ENCODE measurements at places on chromosomes 2 and 18.

DNA sequence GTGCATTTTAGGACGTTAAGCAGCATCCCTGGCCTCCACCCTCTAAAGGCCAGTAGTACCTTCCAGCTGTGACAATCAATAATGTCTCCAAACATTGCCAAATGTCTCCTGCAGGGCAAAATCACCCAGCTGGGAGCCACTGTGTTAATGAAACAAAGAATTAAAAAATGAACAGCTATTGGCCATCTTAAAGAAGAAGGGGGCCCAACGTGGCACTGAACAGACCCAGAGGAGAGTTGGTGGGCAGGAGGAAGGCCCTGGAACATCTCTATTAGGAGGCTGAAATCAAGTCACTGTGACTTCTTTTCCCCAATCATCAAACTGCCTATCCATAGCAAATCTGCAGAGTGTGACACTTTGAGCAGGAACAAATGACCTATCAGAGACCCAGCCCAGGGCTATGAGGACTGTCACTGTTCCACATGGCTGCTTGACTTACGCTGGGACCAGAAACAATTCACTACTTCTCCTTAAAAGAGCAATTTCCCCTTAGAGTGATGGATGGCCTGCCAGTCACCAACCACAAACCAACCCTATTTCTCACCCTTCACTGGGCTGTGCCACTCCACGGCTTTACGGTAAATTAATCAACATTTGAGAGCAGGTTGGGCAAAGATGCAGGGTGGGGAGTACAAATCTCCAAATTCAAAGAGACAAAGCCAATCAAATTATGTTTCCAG lies 35.2 kb upstream of the TEX51 start:
- DNase-seq: no peak

- no peak for DNase-seq
These were observed 162.2 kb upstream of the TWIST2 start for GRCh38 chr2:238685713-238686112.

DNA sequence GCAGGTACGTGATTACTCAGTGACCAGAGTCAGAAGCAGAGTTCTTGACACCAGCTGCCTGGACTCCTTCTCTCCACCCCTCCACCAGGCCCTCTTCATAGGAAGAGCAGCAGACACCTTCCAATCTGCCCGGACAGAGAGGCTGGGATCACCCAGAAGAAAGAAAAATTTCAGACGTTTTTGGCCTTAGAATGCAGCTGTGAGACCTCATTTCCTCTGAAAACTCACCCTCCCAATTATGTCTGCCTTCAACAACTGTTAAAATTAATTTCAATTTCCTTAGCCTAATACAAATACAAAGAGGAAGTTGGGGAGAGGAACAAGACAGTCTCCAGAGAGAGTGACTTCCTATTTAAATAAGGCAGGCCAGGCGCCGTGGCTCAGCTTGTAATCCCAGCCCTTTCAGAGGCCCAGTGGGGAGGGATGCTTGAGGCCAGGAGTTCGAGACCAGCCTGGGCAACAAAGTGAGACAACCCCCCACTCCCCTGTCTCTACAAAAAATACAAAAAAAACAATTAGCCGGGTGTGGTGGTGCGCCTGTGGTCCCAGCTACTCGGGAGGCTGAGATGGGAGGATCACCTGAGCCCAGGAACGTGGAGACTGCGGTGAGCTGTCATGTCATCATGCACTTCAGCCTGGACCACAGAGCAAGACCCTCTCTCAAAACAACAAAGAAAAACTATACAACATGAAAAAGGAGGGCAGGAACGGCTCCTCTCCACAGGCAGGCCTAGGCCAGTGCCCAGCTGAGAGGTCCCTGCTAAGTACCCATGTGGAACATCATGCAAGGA lies 1.6 kb downstream of the SLC66A2 start:
- DNase-seq: no peak

DNA sequence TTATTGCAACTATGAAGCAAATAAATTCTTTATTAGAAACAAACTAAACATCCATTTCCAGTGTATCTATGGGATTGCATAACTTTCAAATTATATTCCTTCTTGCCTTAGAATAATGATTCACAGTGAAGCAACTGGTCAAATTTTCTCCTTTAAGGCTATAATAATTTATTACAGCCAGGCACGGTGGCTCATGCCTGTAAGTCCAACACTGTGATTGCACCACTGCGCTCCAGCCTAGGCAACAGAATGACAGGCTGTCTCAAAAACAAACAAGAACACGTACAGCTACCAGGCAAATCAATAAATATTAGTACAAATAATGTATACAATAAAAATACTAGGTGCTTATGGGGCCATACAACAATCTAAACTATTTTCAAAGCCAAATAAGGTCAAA lies 1416.2 kb downstream of the LRP1B start:
- no peak for DNase-seq

DNA sequence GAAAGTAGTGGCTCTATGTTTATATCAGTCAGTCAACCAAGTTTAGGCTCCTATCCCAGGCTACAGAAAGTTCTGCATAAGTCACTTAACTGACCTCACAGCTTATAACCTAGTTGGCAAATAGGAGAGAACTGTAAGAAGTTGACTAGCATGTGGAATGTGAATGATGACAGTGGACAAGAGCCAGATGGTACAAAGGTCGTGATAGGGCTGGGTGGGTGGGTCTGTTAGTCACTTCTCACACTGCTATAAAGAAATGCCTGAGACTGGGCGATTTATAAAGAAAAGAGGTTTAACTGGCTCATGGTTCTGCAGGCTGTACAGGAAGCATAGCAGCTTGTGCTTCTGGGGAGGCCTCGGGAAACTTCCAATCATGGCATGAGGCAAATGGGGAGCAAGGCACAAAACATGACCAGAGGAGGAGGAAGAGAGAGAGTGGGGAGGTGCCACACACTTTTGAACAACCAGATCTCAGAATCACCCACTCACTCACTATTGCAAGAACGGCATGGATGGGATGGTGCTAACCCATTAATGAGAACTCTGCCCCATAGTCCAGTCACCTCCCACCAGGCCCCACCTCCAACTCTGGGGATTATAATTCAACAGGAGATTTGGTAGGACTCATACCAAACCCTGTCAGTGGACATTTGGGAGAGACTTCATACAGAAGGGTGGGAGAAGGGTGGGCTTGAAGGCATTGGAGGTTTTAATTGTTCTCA lies 68.8 kb downstream of the LTBP1 start:
- no peak for DNase-seq

DNA sequence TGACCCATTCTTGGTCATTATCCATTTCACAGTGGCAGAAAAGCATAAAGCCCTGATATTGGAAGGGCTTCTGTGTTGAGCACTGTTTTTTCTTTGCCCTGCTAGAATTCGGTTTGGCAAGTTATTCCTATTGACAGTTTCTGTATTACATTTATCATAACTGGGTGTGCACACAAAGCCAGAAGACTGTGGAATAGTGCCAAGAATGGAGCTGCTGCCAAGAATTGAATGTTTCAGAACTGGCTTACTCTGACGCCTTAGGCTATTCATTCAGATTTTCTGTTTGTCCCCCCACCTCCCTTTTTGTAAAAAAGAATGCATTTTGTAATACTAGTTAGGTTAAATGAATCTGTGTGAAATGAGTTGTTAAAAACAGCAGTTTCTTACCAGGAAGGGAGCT lies 12.7 kb downstream of the KDM3A start:
- DNase-seq: no peak

GRCh38 chr2:98727369-98728087 lies 3.4 kb downstream of the MGAT4A start:
- no peak for DNase-seq

- no peak for DNase-seq
These were observed 48.5 kb downstream of the ANTXR1 start for GRCh38 chr2:69061525-69061924.

- DNase-seq: no peak
These were observed 113.1 kb downstream of the SPP2 start for GRCh38 chr2:234163510-234164045.

- no peak for DNase-seq
These were observed 131.5 kb downstream of the CAPN13 start for GRCh38 chr2:30675758-30676157.

GRCh38 chr2:20563251-20563650 lies 87.6 kb downstream of the HS1BP3 start:
- DNase-seq: no peak

DNA sequence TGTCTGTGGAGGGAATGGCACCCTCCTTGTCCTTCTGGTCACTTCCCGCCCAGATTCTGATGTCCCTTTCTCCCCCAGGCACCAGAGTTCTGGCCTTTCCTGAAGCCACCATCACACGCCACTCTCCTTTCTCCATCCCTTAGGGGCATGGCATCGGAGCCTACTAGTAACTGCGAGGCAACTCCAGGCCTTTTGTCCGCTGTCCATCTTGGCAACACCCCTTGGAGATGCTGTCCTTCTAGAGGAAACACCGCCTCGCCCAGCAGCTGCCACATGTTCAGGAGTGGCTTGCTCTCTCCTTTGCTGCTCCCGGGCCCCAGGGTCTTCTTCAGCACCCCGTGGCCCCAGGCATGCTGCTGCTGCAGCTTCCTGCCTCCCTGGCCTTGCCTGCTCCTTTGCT lies 267.0 kb downstream of the SRBD1 start:
- no peak for DNase-seq

DNA sequence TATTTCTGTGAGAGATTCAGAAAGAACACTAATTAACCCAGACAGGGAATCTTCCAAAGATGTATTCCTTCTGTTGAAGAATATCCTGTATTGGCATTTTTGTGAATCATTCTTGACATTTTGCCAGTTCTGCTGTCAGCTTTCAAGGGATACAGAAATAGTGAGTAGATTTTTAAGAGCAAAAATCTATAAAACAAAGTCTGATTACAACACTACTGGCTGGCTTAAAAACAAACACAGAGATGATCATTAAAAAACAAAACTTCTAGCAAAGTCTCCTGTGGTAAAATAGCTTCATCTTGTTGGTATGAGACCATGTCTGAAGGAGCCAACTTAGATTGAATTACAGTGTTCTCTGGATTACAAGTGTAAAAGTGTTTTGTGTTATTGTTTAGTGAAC lies 866.3 kb upstream of the KLHL29 start:
- DNase-seq: no peak

DNA sequence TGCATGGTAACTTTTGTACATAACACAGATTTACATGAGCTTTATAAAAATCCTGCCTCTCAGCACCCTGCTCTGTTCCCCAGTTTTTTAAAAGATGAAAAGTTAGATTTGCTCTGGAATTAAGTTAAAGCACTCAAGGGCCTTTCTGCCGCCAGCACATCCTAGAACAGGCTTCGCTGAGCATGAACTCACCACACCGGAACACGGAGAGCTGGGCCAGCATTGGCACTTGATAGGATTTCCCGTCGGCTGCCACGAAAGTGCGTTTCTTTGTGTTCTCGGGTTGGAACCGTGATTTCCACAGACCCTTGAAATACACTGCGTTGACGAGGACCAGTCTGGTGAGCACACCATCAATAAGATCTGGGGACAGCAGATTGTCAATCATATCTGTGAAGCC lies 34.3 kb downstream of the MRPL44 start:
- no peak for DNase-seq

- DNase-seq: no peak
These were observed 243.0 kb upstream of the CHST9 start for GRCh38 chr18:27428120-27428519.

- DNase-seq: peak; percentile 25
These were observed 461.4 kb downstream of the RNF144A start for GRCh38 chr2:7378591-7378990.

GRCh38 chr2:240126731-240127130 lies 9.4 kb downstream of the COPS9 start:
- no peak for DNase-seq

DNA sequence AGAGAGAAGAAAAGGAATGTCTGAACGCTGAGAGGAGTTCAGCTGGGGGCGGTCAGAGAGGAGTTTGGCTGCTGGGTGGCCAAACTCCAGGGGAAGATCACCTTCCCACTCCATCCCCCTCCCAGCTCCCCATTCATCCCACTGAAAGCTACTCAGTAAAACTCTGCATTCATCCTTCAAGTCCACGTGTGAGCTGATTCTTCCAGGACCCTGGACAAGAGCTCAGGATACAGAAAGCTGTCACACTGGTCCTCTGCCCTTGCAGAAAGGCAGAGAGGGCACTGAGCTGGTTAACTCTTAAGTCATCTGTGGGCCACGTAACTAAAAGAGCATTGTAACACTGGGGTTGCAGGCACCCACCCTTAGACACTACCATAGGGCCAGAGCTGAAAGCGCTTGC lies 132.1 kb upstream of the ARL4C start:
- DNase-seq: no peak

- no peak for DNase-seq
These were observed 52.7 kb downstream of the SPRED2 start for GRCh38 chr2:65379721-65380171.

DNA sequence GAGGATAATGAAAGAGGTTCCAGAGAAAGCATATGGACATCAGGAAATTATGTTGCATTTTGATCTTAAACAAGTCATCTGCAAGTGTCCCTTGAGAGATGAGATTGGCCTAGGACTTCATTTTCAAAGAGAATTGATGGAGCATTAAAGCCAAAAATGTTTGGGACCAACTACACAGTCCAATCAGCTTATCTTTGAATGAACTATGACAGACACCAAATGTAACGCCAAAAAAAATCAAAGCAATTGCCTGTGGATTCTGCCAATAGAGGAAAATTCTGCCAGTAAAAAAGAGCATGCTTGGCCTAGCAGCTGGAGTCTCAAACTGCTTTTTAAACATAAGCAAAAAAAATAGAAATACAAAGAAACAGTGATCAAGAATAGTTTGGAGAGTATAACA lies 594.5 kb upstream of the CHAC2 start:
- DNase-seq: no peak

DNA sequence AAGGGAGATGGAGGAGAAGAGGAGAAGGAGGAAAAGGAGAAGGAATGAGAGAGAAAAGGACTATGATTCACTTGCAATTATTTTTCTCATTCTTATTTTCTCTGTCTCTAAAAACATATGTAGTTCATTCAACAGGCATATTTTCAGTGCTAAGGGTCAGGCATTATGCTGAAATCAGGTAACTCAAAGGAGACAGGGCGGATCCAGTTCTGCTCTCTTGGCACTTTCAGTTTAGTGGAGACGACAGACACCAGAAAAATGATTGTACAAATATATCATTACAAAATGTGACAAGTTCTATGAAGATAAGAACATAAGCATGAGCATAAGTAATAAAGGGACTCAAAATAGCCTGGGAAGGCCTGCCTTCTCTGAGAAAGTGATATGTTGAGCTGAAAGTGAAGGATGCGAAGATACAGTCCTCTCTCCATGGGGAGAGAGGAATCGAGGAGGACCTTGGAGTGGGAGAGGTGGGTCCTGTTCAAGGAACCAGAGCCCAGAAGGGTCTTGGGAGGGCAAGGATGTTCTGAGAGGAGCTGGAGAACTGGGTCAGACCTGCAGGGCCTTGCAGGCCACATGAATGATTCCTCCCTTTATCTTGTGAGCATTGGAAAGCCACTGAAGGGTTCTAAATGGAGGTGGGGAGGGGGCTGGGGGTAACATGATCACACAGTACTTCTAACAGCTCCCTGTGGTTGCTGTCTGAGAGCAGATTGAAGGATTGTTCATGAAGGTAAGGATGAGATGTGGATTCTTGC lies 58.6 kb upstream of the TMEM17 start:
- no peak for DNase-seq
